ENCODE measurements at places on chromosomes 11 and 22.

DNA sequence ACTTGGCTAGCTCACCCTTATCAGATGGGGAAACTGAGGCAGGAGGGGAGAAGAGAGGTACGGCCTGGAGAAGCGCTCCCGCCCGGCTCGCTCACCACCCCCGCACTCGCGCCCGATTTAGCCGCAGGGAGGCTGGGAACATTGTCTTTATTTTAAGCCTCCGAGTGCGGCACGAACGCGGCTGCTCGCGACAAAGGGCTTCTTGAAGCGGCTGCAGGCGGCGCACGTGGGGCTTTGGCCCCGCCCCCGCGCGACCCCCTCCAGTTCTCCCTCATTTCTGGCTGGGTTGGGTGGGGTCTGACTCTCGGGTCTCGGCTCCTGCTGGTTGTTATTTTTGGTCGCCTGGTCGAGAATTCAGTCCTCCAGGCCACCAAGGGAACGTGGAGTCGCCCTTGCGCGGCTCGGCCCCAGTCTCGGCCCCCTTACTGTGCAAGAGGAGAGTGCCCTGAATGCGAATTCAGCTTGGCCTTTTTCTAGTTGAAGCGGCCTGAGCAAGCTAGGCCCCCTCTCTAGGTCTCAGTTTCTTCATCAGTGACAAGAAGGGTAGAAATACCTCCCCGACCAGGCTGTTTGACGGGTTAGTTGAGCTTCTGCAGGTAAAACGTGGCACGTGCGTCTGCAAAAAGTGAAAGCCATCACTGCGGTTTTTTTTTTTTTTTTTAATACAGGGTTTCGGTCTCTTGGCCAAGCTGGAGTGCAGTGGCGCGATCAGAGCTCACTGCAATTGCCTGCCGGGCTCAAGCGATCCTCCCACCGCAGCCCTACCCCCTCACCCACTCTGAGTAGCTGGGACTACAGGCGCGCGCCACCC lies 2.6 kb upstream of the CHRM1 start:
- no peak for DNase-seq

DNA sequence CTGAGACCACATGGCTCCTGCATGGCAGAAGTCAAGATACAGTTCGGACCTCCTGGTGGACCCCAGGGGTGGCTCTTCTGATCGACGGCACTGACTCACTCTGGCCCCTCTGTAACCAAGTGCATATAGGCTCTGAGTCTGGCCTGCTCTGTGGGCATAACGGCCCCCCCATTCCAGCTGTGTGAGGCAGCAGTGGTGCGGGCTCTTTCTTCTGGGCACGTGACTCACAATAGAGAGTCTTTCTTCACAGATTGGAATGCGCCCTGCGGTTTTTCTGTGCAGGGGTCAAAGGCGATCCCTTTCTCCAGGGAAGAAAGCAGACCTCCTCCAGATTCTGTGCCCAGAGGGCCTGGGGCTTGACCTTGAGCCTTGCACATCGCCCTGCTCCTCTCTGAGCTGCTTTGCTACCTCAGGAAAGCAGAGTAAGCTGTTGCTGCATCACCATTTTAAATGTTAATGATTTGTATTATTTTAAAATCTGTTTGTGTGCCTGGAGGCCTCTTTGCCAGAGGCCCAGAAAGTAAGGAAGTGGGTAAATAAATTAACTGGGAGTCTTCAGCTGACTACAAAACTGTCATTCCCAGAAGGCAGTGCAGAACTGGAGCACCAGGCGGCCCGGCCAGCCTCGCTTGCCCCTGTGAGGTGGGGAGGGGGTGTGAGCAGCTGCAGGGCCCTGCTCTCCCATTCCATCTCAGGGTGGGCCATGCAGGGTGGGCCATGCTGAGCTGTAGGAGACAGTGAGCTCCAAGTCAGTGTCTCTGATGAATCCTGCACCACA lies 199.0 kb downstream of the GRIK4 start:
- no peak for DNase-seq

GRCh38 chr11:10797001-10797400 lies 11.7 kb downstream of the EIF4G2 start:
- DNase-seq = no peak

- no peak for DNase-seq
These were observed 25.1 kb downstream of the KIAA1671 start for GRCh38 chr22:24977370-24978221.

DNA sequence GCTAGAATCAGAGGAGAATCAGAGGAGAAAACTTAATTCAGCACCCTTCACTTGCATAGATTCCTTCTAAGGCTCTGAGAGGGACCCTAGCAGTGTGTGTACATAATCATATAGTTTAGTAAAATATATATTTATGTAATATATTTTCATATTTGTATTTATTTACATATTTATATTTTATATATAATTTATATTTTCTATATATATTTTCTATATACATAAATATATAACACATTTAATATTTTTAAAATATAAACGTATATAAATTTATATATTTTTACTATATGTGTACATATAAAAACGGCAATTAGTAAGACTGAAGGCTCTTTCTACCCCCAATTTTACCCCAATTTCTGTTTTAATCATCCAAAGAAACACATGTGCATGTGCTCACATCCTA lies 80.3 kb downstream of the NXPE2 start:
- no peak for DNase-seq

Measured in NCI-H2107 (cell line).